Cortex of kidney (tissue), 1 donor: ENCODE measurements at places on chromosomes 7 and 10.

DNA sequence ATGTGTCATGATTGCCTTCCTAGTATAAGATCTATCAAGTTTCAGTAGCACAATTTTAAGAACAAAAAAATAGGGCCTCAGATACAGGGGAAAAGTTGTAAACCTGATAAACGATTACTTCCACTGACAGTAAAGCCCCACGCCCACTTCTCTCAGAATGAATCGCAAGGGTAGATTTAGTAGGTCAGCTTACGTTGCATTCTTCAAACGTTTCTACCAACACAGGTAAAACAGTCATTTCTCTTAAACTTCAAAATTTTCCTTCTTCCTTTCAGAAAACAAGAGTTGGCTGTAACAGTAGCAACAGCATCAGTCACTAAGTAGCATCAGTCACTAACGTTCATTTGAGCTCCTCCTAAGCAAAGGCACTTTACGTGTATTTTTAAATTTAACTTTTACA is 221.5 kb downstream of the ADAM12 start:
- no peak for DNase-seq

- DNase-seq: no peak
Measured at GRCh38 chr7:98168181-98168903, 42.9 kb upstream of the BHLHA15 start.

DNA sequence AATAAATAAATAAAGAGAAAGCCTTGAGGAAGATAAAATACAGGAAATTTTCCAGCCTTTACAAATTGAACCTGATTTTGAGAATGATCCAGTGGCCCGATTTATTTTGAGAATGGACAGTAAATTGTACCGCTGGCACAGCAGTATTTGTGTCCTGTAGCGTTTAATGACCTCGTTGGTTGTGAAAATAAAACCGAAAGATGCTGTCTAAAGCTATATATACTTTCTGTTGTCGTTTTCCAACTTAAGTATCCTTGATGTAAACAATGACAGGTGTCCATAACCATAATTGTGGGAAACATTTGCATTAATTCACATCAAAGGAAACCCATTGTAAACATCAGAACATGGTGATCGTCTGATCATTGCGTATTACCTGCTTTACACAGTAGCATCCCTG is 38.8 kb downstream of the TBXAS1 start:
- no peak for DNase-seq

GRCh38 chr10:65130162-65130758 is 1609.1 kb downstream of the REEP3 start:
- DNase-seq: no peak

GRCh38 chr7:23938937-23939552 is 229.0 kb downstream of the STK31 start:
- no peak for DNase-seq

- DNase-seq: no peak
Measured at GRCh38 chr7:105677817-105678573, 96.7 kb upstream of the EFCAB10 start.

DNA sequence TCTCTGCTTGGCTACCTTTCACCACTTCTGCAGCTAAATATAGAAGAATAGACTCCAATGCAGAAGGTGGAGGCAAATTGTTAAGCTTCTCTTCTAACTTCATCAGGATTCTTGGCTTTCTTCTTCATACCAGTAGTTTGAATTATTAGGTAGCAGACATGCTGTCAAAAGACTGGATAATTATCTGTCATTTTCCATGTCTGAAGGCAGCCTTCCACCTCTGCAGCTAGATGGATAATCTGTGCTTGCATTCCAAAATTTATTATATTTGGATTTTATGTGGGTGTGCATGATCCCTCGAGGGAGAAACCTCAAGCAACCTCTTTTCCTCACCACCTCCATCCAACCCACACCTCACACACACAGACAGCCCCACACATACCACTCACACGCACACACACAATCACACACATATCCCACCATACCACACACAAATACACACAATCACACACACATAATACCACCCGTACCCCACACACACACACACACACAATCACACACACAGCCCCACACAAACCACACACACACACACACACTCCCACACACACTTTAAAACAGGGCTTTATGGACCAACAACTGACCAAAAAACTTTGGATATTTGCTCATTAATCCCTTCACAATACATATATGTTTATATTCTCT is 145.0 kb downstream of the C7orf25 start:
- DNase-seq: no peak

DNA sequence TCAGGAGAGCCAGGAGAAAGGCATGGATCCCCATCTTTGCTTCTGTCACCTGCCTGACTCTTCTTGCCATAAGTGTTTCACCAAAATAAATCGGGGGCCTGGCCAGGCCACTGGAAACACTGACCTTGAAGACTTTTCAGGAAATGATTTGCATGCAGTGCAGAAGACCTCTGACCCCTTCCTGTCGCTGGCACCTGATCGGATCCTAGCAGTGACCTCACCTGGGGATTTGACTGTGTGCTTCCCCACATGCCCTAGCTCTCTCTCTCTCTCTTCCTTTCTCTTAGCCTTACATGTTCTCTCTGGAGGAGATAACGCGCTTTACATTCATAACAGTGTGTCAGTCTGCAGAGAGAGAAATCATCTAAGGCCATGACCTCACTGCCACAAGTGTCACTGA is 243.0 kb downstream of the PRPF18 start:
- DNase-seq: no peak

DNA sequence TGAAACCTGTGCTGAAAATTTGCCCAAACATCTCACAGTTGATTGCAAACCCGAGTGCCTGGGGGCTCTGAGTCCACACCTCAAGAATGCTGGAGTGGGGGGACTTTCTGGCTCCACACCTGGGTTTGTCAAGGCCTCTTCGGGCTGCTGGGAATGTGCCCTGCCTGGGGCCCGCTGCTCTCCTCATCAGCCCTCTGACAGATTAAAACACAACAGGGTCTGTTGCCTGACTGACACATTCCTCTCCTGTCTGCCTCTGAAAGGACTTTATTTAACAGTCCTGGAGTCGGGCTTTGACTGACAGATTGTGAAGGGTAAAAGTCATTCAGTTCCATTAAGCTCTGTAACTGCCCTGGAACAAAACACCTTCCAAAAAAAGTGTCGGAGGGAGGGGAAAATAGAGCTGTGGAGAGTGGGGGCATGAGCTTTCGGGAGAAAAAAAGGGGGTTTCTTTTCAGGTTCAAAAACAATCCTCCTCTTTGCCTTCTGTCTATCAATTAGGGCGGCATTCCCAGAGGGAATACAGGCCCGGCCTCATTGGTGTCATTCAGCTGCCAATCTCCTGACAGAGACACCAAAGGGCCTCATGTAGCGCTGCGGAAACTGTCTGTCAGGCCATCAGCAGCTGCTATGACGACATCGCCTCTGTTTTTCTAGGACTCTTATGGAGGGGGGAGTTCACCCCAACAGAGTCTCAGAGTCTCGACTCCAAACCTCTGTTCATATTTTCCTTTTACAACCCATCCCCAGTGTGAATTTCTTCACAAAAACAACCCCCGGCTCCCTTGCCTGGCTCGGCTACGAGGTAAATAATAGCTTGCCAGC is 398.8 kb upstream of the NFE2L3 start:
- no peak for DNase-seq

GRCh38 chr10:8133146-8133545 is 78.7 kb downstream of the GATA3 start:
- DNase-seq: no peak

GRCh38 chr7:68313806-68314205 is 1284.5 kb upstream of the AUTS2 start:
- DNase-seq: no peak

- no peak for DNase-seq
Measured at GRCh38 chr7:75916259-75916658, 1.3 kb downstream of the POR start.

DNA sequence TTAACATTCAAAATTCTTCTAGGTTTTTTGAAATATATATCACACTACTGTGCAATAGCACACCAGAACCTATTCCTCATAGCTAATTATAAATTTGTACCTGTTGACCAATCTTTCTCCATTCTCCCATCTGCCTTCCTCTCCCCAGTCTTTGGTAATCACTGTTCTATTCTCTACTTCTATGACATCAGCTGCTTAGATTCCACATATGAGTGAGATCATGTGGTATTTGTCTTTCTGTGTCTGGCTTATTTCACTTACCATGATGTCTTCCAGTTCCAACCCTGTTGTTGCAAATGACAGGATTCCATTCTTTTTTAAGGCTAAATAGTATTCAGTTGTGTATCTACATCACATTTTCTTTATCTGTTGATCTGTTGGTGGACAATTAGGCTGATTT is 54.4 kb upstream of the CCDC6 start:
- DNase-seq: no peak

- DNase-seq: no peak
Measured at GRCh38 chr10:16986406-16987205, 143.0 kb downstream of the CUBN start.

DNA sequence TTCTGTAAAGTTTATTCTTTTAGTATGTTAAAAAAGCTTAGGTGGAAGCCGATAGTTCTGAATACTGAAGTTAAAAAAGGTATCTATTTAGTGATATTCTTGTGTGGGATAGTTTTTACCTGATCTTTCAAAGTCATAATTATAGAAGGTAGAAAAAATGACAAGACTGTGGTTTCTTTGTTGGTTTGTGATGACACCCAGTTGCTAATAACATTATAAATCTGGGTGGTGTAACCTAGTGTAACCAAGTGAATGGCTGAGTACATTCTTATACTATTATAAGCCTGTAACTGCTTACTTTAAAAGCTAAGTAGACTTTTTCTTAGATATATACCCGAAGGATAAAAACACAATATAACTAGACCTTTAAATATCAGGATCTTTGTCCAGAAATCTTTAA is 2.3 kb downstream of the CDK13 start:
- no peak for DNase-seq

DNA sequence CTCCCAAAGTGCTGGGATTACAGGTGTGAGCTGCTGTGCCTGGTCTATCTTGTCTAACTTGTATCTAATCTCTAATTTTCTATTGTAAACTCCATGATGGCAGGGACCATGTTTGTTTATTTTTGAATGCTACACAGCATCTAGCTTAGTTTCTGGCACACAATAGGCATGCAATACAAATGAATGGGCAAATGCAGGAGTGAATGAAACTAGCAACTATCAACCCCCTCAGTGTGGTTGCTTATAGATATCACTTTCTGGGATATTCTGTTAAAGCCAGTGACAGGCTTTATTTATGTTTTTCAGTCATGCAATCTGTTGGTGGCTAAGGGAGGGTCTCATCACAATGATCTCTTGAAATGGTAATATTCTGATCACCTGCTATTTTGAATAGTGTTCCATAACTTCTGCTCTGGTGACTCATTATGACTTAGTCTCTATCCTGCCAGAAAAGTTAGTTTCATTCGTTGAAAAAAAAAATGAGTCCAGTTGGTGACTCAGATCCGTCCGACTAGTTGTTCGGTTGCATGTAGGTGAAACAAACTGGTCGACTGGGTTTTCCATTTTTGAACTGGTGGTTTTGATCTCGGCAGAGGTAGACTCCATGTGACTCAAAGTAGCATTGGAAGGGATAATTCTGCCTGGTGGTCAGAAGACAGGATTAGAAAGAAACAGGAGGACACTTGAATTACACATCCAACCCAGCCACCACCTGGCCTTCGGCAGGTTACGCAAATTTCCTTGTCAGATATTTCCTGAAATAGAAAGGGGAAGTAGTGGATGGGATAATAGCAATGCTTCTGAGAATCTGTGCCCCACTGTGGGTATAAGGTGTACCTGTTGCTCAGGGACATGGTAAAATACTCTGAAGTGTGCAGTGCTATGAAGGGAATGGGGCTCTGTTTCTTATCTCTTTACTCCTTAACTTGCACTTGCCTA is 76.8 kb downstream of the GATA3 start:
- DNase-seq: no peak

DNA sequence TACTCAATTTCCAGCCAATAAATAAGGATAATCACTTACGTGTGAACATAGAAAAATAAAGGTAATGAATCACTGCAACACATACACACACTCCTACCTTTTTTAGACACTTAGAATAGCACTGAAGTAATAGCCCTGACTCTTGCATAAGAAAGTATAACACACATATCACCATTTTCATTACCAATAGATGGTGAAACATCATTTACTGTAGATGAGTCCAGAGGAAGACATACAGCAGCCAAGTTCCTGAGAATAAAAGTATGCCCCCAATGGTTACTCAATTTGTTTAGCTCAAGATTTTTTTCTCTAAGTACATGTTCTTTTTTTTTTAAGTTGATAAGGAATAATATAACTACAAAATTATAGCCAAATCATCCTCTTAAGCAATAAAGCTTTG is 316.3 kb downstream of the PARD3 start:
- no peak for DNase-seq

- DNase-seq: no peak
Measured at GRCh38 chr10:90856964-90857634, 740 bp downstream of the HTR7 start.

- no peak for DNase-seq
Measured at GRCh38 chr7:1569440-1569832, 396 bp downstream of the PSMG3 start.

GRCh38 chr7:17942231-17942630 is 1.9 kb upstream of the SNX13 start:
- DNase-seq: no peak

GRCh38 chr10:114385557-114385956 is 18.7 kb downstream of the AFAP1L2 start:
- no peak for DNase-seq

- no peak for DNase-seq
Measured at GRCh38 chr7:86889501-86889900, 170.0 kb downstream of the ELAPOR2 start.

DNA sequence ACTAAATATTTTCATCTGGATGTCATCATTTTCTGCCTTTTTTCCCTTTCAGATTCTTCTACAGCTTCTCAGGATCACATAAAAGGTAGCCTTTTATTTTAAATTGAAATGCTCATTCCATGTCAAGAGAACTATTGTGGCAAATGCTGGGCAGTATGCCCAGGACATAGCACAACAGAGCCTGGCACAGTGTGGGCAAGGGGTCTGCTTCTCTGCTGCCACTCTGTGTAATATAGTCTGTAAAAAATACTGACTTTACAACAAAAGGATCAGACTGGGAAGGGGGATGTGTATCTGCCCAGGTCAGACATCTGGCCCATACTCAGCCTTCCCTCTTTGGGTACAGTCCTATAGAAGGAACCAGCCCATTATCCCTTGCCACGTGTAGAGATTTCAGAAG is 62.7 kb downstream of the CUZD1 start:
- no peak for DNase-seq

GRCh38 chr10:19795684-19796083 is 20.5 kb upstream of the PLXDC2 start:
- no peak for DNase-seq
